ENCODE measurements at places on chromosomes 3 and 15.
A peak's percentile ranks its signal among the peaks of the same experiment; 100 is the strongest.

DNA sequence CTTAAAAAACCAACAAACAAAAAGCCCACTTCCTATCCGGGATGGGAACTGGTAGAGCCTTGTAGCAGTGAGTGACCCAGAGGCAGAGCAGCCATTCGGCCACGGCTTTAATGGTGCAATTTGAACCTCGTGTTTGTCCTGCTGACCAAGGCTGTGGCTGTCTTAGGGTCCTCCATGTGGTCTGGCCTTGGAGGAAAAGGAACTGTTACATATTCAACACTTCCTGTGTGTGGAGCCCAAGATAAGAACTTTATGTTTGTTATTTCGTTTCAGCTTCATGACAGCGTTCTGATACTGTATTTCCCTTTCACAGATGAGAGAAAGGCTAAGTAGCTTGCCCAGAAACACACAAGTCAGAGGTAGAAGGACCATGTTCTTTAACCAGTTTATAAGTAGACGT is 269.8 kb downstream of the SV2B start:
- peak; percentile 91 for DNase-seq

DNA sequence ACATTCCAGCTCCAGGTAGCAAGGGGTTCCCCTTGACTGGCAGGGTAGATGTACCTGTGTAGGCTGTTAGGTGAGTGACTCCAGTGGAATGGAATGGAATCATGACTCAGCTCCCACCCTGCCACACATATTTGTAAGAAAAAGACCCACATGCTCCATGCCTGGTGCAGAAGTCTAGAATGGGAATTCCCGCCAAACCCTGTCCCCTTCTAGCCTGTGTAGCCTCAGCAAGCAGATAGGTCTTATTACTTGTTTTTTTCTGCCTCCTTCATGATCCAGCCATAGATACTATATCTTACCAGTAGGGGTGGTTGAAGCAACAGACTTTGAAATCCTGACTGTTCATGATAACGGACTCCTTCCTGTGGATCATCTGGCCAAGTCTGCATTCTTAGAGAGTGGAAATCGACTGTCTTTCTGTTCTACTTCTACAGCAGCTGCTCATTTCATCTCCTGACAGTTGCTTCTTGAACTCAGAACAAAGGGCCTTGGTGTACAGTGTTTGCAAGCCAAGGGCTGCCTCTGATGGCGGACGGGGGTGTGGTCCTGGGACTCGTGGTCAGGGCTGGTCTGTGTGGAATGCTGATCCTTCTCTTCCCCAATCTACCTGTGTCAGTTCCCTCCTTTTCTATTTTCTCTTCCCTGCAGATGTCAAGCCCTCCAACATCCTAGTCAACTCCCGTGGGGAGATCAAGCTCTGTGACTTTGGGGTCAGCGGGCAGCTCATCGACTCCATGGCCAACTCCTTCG is 16.3 kb downstream of the SNAPC5 start:
- DNase-seq: no peak

GRCh38 chr15:29728418-29728817 is 93.8 kb downstream of the TJP1 start:
- DNase-seq: no peak

GRCh38 chr15:96274698-96275097 is 55.8 kb upstream of the NR2F2 start:
- no peak for DNase-seq

GRCh38 chr15:45457641-45458539 is 64.7 kb downstream of the SLC30A4 start:
- peak; percentile 86 for DNase-seq

DNA sequence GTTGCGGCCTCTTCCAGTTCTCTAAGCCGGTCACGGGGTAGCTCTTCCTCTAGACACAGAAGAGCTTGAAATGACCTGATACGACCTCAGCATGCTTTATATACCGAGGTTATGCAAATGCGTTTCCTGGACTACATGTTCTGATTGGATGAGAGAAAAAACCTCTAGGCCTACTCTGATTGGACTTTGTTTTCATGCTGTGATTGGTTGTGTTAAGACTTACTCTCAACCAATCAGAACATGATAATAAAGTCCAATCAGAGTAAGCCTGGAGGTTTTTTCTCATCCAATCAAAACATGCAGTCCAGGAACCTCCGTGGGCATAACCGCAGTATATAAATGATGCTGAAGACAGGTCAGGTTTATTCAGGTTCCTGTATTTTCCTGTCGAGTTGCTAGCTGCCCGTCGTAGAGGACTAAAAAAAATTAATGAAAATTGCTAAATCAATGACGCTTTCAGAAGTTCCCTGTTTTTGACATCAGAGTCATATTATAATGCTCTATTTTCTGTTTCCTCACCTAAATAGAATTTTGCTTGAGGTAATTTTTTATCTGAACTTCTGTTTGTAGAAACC is 177.4 kb downstream of the POTEB3 start:
- no peak for DNase-seq

DNA sequence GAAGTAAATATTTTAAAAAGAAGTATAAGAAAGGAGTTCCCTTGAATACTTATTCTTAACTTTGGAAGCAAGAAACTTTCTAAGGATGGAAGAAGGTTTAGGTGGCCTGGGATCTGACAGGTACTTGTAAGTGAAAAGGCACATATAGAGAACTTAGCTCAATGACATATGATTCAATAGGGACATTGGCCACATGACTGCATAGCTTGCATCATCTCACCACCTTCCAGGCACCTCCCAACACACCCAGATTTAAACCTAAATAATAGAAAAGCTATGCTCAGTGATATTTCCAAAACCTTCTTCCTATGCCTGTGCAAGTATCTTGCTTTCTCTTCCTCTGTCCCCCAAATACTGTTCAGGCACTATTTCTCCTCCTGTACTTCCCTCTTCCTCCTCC is 4.7 kb upstream of the P2RY1 start:
- DNase-seq: no peak

DNA sequence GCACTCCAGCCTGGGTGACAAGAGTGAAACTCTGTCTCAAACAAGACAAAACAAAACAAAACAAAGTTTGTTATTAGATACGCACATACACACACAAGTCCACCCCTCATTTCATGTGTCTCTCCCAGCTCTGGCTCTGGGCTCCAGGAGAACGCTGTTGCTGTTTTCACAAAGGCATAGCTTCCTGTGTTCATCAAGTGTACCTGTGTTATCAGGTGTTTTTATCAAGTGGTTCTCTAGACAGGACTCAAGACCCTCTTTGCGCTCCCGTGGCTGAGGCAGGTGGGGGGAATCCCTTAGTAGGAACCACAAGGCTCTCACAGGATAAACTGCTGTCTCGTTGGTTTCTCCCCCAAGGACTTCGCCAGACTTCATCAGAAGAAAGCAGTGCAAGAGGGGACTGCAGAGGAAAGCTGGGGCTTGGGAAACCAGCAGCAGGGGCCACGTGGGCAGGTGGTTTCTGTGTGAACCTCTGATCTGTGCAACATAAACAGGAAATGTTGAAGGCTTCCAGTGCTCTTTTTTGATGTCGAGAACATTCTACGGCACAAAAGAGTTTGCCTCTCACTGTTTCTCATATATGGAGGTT is 6.9 kb upstream of the PPP1R2 start:
- DNase-seq: no peak

DNA sequence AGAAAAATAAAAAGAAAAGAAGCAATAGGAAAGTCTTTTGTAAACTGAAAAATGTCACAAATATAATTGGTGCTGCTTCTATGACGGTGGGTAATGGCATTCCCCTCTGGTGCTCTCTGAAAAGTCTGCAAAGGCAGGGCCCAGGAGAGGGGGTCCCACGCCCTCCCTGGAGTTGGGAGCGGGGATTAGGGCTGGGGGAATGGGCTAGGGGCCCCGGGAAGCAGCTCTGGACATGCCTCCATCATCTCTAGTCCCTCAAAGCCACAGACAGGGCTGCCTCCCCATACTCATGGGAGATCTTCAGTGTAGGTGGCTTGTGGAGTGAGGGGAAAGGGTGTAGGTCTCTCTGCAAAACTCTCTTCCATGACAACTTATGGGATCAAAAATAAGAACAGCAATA is 7.8 kb upstream of the RHCG start:
- DNase-seq: no peak
